Large intestine (tissue), 12 donors: ENCODE measurements at places on chromosomes 3 and 15.

- DNase-seq = no peak
These were observed 395.6 kb downstream of the MCTP2 start for GRCh38 chr15:94626949-94627348.

GRCh38 chr3:64977308-64978100 is 289.7 kb upstream of the ADAMTS9 start:
- no peak for DNase-seq

GRCh38 chr3:174822320-174822719 is 36.8 kb upstream of the NAALADL2 start:
- DNase-seq = no peak

GRCh38 chr3:40387895-40388254 is 891 bp downstream of the ENTPD3 start:
- DNase-seq = no peak

DNA sequence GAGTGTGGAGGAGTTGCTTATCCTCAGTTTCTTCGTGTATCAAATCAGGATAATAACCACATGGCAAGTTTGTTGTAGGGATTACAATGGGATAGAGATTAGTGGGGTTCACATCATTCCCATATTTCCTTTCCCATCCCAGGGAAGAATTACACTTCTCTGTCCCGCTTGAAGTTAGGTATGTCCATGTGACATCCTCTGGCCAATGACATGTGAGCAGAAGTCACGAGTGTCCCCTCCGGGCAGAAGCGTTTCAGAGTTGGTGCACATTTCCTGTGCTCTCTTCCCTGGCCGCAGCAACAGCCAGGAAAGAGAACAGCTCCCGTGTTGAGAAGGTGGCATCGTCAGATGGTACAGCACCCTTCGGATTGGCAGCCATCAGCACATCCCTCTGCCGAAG is 36.7 kb upstream of the HES1 start:
- no peak for DNase-seq

DNA sequence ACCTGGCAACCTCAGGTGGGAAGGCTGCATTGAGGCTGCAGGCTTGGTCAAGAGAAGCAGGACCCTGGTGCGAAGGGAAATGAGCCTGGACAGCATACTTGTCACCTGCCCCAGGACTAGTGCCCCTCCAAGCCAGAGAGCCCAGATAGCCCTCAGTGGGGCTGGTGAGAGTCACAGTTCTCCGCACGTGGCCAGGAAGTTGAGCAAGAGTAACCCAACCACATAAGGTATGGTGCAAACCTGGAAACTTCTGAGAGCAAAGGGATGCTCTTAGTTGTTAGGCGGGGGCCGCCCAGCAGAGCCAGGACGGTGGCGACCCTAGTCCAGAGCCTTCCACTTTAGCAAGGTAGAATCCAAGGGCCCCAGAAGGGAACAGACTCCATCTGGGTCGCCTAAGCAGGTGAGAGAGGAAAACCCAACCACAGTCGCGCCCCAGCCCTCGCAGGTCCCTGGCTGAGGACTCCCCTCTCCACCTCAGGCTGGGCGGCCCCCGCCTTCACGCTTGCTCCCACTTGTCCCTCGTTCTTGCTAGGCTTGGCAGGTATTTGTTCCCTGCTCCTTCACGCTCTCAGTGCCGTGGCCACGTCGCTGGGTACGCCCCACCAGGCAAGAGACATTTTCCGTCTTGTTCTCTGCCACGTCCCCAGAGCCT is 1.1 kb upstream of the VPS18 start:
- no peak for DNase-seq

DNA sequence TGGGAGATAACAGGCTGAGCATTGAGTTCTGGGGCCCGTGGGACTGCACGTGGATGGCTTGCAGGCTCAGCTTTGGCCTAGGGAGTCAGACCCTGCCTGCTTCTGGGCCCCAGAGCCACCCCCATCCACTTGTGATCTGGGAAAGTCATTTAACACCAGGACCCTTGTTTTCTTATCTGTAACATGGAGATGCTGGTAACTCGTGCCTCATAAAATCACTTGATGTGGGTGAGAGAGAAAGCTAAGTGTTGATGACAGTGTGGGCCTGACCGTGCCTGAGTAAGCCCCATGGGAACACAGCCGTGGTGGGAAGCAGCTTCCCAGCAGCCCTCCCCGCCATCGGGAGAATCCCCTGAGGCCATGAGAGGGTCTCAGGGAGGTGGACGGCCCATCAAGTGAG is 378.1 kb downstream of the GABRB3 start:
- no peak for DNase-seq

GRCh38 chr15:101126618-101127505 is 125.0 kb downstream of the CHSY1 start:
- no peak for DNase-seq

DNA sequence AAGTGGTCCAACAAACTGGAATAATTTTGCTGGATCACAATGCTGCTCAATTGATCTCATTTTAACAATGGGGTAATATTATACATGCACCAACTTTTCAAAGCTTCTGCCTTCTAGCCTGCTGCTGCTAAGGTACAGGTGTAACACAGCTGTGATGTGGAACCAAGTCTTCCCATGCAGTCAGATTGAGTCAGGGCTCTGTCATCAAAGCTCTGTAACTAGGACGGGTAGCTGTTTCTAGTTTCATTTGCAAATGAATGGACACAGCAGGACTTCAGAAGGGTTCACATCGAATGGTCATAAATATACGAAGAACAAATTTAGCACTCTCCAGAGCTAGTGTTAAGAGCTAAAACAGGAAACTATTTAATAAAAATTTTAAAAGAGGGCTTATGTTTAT is 189.2 kb downstream of the USP13 start:
- no peak for DNase-seq

DNA sequence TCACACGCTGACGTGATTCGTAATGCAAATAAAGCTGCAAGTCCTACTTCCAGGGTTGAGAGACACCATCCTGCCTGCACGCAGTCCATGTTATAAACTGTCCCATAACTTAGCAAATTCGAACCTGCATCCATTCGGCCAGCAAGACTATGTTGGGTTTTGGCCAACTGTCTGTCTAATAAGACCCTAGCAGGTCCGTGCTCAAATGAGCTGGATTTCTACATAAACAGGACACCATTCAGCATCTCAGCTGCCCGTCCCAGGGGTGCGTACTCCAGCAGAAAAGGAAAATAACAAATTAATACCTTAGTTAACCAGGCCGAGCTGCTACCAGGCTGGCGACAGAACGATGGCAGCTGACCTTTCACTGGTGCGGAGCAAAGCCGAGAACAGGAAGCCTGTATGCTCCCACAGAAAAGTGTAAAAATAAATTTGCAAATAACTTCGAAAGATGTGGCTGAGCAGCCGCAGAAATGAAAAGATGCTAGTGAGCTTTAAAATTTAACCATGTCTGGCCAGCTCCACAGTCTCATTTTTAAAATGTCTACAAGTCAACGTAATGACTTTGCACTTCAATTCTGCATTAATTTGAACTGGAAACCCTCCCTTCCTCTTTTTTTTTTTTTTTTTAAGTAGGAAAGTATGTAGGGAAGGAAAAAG is 97.1 kb upstream of the SNRPA1 start:
- DNase-seq = no peak

DNA sequence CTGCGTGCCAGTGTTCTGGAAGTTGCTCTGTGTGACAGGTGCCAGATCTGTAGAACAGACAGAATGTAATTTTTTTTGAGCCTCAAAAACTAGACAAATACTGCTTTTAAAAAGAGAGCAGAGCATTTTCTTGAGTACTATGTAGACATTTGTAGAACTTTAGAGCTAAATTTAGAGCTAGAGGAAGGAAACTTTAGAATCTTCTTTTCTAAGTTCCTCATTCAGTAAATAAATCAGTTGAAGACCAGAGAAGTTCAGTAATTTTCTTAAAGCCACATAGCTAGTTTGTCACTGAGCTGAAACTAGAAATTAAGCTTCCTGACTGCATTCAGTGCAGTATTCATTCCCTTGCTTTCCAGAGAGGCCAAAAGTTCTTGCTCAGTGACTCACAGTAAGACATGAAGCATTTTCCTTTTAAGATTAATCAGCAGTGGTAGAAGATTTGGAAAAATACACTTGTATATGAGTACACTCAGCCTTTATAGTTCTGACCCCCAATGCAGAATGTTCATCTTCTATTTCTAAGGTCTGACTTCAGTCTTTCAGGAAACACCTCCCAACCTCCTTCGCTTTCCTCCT is 83.6 kb upstream of the TSEN2 start:
- no peak for DNase-seq

- peak; percentile 86 for DNase-seq
These were observed 113.6 kb upstream of the ICE2 start for GRCh38 chr15:60592371-60593169.

GRCh38 chr15:31304751-31305365 is 21.8 kb upstream of the KLF13 start:
- DNase-seq = no peak

DNA sequence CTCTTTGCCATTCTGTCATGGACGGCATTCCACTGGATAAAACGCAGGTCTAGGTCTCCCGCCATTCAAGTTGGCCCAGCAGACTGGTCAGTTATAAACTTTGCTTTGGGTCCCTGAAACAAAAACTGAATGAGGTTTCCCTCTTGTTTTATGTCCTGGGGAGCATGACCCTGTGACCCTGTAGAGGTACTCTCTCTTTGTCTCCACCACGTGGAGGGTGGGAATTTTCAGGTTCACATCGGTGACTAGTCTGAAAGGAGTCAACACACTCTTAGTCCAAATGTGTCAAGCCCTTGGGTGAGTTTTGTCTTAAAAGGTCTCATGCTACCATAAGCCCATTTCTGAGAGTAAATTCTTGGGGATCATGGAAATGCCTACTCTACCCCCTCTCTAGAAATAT is 139.9 kb downstream of the PLCH1 start:
- no peak for DNase-seq

DNA sequence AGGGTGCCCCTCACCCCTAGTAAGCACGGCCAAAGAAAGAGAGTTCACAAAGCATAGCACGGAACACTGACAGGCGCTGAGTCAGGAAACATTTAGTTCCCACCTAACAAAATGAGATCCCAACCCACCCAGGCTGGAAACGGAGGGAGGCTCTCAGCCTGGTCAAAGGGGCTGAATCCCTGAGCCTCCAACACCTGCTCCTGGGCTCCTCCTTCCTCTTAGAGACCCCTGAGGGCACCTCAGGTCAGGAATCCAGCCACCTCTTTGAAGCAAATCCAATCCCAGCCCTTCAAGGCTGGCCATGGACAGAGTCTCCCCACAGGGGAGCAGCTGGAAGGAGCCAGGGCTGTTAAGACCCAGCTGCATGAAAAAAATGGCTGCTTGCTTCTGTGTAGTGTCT is 154.4 kb upstream of the HES1 start:
- DNase-seq = no peak

DNA sequence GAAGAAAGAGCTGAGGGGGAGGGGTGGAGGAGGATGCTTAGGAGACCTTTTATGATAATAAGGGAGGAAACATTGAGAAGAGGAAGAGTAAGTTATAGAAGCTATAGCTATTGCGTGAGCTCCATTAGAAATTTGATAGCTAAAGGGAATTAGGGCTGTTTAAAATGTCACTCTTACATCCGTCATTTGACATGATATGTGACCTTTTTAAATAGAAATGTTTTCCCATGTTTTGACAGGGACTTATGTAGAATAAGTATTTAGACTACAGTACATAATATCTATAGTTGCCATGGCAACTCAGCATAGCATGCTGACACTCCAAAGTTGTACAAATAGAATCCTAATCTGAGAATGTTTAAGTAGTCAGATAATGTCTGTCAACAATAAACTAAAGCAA is 19.2 kb downstream of the RAD51 start:
- DNase-seq = no peak

- no peak for DNase-seq
These were observed 54.5 kb upstream of the ABHD10 start for GRCh38 chr3:111924283-111924682.

DNA sequence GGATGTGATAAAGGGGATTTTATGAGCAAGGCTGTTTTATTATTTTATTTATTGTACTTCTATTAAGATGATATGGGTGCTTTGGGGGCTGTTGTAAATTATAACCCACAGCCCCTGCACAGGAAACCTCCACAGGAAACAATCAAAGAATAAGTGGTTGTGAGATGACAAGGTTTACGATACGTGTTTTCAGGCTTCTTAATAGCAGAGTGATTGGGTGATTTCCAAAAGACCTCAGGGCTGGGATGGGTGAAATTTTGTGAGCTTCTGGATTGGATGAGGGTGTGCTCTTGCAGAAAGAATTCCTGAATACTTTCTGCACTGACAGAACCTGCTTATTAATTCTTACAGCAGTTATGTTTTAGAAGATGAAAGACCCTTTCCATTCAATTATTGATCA is 21.4 kb downstream of the CHL1 start:
- DNase-seq = no peak

- DNase-seq = no peak
These were observed 105.1 kb downstream of the GHSR start for GRCh38 chr3:172343117-172343516.

DNA sequence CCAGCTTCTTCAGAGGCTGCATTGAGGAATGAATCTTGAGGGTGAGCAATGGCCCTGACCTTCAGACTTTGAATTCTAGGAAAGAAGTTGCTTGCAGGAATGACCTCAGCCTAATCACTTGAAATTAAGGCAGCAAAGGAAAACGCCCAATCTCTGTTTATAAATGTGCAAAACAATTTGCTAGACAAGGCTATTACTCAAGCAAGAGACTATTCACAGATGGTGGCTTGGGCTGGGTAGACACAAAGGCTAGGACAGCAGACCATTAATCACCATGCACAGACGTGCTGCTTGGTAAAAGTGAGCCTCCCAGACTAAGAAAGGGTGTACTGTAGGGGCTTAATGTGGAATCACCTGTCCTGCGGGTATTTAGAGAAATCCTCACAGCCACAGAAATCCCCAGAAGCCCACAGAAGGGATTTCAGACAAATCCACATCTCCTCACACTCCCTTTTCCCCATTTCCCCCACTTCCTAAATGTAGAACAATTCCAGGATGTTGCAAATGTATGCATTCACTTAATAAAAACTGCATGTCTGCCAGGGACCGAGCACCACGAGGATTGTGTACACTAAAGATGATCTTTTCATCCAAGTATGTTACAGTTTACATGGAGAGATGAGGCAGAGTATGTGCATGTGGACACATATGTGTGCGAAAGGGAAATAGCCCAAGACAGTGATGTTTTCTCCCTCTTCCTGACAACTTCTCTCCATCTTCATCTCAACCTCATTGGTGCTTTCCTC is 259.5 kb downstream of the THSD4 start:
- DNase-seq = peak; percentile 19

DNA sequence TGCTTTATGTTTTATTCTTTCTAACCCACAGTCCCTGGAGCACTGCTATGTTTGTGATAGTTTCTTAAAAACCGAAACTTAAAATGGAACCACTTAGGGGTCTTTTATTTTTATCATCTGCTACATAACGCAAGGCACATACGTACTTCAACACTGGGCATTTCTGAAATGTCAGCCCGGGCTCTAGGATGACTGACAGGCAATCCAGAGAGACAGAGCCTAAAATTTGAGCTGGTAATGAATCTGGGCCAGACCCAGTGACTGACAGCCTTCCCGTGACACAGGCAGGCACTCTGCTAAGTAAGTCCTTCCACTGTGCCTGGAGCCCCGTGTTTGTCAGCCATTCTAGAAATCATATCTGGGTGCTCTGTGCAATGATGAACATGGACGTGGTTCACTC is 84.6 kb downstream of the RYR3 start:
- DNase-seq = no peak
